C1 segment of cervical spinal cord (tissue), 14 donors: ENCODE measurements at places on chromosomes 3 and 15.
A peak's percentile ranks its signal among the peaks of the same experiment; 100 is the strongest.

DNA sequence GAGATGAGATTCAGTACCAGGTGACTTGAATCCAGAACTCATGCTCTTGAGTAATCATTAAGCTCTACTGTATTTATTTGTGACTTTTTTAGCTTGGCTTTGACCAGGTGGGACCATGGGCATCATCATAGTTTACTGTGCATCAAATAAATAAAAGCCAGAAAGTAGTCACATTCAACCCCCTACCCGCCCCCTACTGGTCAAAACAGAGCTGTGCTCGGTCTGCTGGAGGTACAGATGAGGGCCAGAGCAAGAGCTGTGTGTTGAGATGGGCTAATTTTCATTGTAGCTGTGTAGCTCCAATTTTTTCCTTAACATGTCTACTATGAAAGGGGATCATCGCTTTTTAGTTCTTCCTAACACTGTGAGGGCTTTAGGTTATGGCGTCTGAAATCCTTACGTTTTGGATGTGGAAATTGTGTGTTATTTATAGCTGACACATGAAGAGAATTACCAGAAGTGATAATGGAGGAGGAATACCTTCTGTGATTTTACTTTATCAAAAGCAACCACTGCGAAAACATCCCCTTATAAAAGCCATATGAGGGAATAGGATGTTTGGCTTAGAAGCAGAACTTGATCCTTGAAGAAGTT lies 375.1 kb downstream of the PTPRG start:
- DNase-seq, result no peak

GRCh38 chr3:24709956-24710355 lies 215.3 kb upstream of the THRB start:
- DNase-seq, result no peak

- no peak for DNase-seq
Measured at GRCh38 chr3:52099001-52099401, 42.6 kb upstream of the DUSP7 start.

DNA sequence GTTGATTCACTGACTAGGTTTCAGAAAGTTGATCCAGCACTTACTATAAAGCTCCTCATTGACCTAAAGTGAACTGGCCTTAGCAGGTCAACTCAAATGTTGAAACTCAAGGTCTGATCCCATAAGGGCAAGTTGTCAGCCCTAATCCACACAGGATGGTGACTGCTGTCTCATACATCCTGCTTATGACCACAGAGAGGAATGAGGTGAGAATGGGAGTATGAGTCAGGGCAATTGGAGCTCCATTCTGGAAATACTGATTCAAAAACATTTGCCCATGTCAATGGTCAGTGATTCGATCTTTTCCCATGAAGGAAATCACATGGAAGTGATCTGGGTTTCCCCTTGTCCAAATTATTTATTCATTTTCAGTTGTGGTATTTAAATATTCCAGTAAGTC lies 78.7 kb downstream of the ZNF385D start:
- no peak for DNase-seq

- DNase-seq, result no peak
Measured at GRCh38 chr15:58410353-58410752, 21.4 kb upstream of the LIPC start.

- DNase-seq, result no peak
Measured at GRCh38 chr15:48796521-48796920, 14.3 kb downstream of the CEP152 start.

GRCh38 chr3:58628823-58629562 lies 37.6 kb downstream of the FAM3D start:
- peak; percentile 51 for DNase-seq

GRCh38 chr15:99732124-99732750 lies 1.0 kb downstream of the LYSMD4 start:
- DNase-seq, result no peak

DNA sequence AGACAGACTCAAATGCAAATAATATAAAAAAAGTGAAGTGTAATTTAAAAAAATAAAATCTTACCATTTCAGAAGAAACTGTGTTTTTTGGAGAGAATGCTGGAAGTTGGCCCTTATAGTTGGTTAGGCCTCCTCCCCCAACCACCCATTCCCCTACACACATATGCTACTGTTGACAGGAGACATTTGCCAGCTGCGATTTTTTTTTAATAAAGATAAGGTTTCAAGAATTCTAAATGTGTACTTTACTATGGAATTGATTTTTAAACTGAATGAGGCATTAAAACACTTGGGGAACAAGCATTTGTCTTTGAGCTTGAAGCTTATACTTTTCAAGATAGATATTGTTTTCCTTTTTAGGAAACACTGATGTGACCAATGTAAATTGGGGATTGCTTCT lies 4.4 kb upstream of the SSR3 start:
- DNase-seq, result no peak

DNA sequence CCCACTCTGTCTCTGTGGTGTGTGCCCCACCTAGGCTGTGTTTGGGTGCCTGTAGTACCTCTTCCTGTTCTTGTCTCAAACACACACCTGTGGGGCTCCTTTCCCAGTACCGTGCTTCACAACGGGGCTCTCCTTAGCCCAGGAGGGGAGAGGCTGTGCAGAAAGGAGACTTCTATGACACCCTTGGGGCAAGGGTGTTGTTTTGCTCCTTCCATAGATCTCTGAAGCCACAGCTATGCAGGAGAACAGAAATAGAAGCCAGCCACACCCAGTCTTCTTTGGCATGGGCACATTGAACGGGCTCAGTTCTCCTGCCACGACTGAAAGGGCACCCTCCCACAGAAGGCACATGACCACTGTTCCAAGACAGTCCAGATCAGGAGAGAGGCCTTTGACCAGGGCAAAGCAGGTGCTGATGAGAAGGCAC lies 74.3 kb downstream of the LIPC start:
- no peak for DNase-seq

DNA sequence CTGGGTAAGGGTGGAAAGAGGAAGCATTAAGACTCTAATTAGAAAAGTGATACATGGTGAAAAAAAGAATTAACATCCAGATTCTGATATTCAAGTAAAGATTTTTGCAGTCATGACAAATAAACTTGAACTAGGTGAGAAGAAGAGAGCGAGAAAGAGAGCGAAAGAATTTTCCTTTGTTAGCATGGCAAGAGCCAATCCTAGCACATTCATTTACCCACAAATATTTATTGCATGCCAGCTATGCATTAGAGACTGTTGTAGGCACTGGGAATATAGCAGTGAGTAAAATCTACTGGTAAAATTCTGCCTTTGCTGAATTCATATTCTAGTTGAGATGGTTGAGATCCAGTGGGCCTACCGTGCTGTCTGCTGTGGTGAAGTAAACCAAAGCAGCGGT lies 177.9 kb upstream of the DPH6 start:
- DNase-seq, result no peak

GRCh38 chr3:46985588-46985987 lies 6.1 kb downstream of the NBEAL2 start:
- DNase-seq, result no peak

GRCh38 chr3:129389572-129389937 lies 38.9 kb downstream of the EFCAB12 start:
- DNase-seq, result no peak

GRCh38 chr15:80982839-80983238 lies 6.8 kb downstream of the MESD start:
- DNase-seq, result no peak

DNA sequence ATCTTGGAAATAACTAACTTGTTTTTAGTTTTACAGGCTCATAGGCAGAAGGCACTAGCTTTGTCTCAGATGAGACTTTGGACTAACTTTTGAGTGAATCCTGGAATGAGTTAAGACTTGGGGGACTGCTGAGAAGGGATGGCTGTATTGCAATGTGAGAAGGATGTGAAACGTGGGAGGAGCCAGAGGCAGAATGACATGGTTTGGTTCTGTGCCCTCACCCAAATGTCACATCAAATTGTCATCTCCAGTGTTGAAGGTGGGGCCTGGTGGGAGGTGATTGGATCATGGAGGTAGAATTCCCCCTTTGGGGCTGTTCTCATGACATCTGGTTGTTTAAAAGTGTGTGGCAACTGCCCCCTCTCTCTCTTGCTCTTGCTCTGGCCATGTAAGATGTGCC lies 28.8 kb upstream of the CCDC50 start:
- no peak for DNase-seq

DNA sequence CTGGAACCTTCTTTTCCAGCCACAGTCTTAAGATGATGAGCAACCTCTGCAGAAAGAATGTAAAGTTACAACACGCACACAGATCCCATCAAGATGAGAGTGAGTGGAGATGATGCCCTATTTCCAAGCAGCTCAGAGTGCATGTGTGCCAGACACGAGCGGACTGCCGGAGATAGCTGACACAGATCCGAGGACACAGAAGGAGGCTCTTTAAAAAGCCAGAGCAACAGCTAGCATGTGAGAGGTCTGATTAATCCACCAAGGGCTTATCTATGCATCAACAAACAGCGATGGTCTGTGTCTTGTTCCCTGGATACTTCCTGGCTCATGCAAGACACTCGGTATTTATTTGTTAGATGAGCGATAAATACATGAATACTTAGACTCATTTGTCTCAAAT lies 128.6 kb upstream of the DLG1 start:
- DNase-seq, result no peak

GRCh38 chr15:58486062-58486461 lies 54.3 kb downstream of the LIPC start:
- DNase-seq, result no peak

- no peak for DNase-seq
Measured at GRCh38 chr3:53837331-53837730, 8.9 kb downstream of the CHDH start.

DNA sequence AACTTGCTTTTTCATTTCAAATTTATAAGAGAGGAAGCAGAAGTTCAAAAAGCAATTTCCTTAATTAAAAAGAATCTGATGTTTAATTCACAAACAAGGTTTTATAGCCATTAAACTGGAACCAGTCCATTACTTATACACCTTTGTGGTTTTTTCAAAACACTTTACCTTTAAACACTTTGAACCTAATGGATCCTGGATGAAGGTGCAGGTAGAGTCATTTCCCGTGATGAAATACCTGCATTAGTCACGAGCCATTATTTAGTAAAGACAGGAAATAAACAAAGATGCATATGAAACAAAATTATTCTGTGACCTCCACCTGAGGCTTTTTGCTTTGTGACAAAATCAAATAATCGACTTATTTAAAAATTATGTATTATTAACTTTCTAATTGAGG lies 341.7 kb upstream of the UBE2E2 start:
- no peak for DNase-seq

DNA sequence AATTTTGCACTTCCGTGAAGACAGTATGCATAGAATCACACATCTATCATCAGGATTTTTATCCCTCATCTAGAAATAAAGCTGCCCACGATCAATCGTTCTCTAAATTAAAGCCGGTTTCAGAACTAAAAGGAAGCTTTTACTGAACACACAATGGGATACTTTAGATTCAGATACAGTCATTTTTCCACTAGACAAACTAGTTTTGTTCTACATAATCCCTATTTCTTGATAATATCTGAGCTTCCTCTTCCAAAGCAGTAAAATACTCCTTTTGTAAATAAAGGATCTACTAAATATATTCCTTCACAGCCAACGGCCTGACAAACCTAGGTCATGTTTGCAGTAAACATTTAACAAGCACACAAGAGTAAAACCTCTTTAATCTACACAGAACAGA lies 2.0 kb upstream of the GANC start:
- no peak for DNase-seq

DNA sequence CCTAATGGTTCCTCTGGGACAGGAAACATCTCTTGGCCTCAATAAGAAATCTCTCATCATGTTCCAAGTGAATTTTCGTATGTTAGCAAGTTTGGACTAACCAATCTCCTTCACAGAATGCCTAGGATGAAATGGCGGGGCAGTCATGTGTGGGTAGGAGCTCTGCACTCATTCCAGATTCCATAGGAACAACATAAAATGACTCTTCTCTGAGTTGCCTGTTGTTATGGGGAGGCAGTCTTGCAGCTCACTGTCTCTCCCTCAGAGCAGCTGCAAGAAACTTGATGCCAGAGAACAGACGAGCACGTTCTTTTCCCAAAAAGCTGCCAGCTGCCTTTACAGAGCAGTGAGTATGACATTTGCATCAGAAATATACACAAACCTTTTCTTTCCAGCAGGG lies 34.1 kb downstream of the SPATA12 start:
- no peak for DNase-seq

- DNase-seq, result peak; percentile 8
Measured at GRCh38 chr3:52593103-52593502, 56.7 kb downstream of the UQCC5 start.

DNA sequence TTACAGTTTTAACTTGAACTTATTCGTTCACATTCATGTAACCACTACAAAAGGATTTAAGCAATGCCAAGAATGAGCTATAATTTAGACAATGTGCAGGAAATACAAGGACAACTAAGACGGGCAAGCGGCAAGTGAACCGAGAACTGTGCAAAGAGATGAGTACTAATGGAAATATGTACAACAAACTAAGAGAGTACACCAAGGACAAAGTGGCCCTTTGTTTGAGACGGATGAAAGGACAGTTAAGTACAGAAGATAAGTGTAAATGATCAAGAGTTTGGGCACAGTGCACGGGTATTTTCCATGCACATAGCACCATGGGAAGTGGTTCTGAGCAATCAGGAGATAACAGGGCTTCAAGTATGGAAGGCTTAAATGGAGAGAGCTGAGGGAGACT lies 281.7 kb downstream of the ROBO2 start:
- DNase-seq, result no peak

GRCh38 chr3:105686278-105686897 lies 182.4 kb downstream of the CBLB start:
- DNase-seq, result no peak

DNA sequence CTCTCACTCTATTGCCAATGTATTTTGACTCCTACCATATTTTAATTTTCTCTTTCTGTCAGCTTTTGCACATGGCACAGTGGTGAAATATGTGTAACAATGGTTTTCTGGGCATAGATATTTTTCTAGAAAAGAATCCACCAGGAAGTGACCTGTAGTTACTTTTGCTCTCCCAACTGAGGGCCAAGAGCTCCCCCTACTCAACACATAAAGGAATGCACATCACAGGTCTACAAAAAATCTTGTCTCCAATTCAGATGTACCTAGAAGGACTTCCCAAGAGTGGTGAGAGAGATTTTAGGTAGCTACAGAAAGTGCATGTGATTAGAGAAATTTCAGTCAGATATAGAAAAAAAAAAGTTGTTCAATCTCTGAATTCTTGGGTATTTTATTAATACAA lies 15.6 kb downstream of the CPA3 start:
- DNase-seq, result no peak

- DNase-seq, result no peak
Measured at GRCh38 chr15:88563638-88564037, 17.2 kb upstream of the DET1 start.

DNA sequence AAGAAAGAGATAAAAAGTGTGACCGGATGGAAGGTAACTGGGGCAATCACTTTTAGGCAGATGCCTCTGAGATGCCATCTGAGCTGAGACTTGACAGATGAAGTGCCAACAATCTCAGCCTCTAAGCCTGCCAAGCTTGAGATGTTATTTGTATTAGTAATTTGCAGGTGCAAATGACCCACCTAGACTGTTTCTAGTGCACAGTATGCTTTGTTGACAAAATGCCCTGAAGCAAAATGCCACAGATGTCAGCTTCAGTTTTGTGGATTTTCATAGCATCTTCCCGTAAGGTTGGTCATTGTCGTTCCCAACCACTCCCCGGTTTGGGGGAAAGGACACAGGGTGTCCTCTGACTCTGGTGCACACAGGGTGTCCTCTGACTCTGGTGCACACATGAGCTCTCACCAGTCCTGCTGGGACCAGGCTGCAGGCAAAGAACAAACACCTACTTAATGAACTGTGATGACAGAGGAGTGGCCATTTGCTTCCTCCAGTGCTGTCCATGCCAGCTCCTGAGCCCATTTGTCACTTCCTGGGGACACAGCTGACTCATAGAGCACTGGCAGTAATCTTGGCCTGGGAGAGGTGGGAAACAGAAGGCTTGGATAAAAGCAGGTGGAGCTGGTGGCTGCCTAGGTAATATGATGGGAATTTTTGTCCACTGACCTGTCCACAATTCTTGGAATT lies 16.7 kb upstream of the PPP1R2 start:
- no peak for DNase-seq
